ENCODE measurements at places on chromosomes 2 and 18. TPM values are rescaled to one million over a fixed set of nuclear protein-coding genes. Genes with fewer than 3 reads are reported as not detected.

Gene GAREM2
- total RNA-seq = 6.1 TPM

Gene LMAN1
- total RNA-seq = 147 TPM

DNA sequence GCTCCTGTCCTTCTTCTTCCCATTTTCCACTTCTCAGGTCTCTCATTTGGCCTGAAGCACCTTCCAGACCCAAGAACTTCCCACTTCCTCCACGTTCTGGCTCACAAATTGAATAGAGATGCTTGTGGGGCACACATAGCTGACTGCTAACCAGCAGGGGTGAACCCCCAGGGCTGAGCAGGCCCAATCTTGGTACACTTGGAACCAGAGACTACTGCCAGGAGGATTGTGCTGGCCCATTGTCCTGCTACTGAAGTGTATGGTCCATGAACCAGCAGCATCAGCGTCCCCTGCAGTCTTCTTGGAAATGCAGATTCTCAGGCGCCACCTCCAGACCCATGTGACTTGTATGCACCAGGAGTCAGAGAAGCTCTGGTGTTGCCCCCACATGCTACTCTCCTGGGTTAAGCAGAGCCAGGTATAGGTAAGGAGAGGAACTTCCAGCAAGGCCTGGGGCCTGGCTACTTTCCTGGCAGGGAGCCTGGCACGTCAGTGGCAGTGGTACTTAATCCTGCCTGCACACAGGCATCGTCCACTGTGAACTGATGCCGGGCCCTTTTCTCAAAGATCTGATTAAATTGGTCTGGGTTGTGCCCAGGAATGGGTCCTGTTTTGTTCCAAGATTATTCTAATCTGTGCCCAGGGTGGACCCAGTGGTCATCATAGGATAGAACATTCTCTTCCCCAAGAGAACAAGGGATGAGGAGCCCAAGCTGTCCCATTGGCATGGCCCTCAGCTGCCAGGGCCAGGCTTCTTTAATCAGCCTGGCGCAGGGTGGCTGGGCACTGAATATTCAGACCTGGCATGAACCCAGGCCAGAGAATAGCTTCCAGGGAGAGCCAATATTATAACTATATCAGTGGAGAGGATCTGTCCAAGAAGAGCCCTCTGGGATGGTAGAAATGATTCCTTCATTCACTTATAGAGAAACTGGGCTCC, 248.7 kb downstream of the SOX11 start:
- H3K27me3 ChIP-seq = no peaks in the 10 kb centered on the region
- no peak overlapping the region for H3K27ac ChIP-seq
- no peak for DNase-seq
- H3K4me1 ChIP-seq = no peaks in the 10 kb centered on the region
- H3K36me3 ChIP-seq = no peaks in the 10 kb centered on the region

DNA sequence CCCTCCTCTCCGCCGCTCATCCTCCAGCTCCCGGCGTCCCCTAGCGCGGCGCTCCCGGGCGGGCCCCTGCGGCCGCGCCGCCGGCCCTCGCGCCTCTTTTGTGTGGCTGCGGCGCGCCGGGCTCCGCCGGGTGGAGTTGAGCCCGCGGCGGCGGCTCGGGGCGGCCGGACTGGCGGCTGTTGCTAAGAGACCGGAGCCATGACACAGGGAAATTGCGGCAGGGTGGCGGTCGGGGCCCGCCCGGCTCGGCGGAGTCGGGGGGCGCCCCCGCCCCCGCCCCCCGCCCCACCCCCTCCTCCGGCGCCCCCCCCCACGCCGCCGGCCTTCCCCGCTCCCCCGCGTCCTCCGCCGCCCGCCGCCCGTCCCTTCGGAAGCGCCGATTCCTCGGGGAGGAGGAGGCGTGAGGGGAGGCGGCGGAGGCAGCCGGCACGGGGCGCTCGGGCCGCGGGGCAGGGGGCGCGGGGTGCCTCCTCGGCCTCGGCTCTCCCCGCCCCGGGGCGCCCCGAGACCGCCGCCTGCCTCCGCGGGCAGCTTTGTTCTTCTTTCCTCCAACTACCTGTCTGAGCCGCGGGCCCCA, at the start of gene TMEM200C:
Gene TMEM200C, minus strand, starts transcription at position 224 of the 577 bp plus-strand sequence. CDS start 3,459 bp downstream, outside the sequence.
- H3K27ac ChIP-seq = no peak within 1 kb of the TSS
- peaks cover 1% of the 10 kb centered on the region for H3K36me3 ChIP-seq
- no peaks in the 10 kb centered on the region for H3K4me1 ChIP-seq
- H3K4me3 ChIP-seq = no peak within 1 kb of the TSS

Gene HADHB
- total RNA-seq = 78.9 TPM

Gene RTP5
- not detected for total RNA-seq

Gene RALB
- total RNA-seq = 79.7 TPM

Data from activated T-helper 1 cell treated with anti-CD3 and anti-CD28 coated beads, Interleukin-12 subunit alpha, Interleukin-12 subunit beta, Interleukin-2, Interleukin-4 antibody, amounts not matched to agents 30 ng/mL and 10 ng/mL and 1 ng/mL, durations not matched to agents 14 hours and 24 hours and 36 hours (primary cell).